ENCODE measurements at places on chromosomes 5 and 9.
A peak's percentile ranks its signal among the peaks of the same experiment; 100 is the strongest.

DNA sequence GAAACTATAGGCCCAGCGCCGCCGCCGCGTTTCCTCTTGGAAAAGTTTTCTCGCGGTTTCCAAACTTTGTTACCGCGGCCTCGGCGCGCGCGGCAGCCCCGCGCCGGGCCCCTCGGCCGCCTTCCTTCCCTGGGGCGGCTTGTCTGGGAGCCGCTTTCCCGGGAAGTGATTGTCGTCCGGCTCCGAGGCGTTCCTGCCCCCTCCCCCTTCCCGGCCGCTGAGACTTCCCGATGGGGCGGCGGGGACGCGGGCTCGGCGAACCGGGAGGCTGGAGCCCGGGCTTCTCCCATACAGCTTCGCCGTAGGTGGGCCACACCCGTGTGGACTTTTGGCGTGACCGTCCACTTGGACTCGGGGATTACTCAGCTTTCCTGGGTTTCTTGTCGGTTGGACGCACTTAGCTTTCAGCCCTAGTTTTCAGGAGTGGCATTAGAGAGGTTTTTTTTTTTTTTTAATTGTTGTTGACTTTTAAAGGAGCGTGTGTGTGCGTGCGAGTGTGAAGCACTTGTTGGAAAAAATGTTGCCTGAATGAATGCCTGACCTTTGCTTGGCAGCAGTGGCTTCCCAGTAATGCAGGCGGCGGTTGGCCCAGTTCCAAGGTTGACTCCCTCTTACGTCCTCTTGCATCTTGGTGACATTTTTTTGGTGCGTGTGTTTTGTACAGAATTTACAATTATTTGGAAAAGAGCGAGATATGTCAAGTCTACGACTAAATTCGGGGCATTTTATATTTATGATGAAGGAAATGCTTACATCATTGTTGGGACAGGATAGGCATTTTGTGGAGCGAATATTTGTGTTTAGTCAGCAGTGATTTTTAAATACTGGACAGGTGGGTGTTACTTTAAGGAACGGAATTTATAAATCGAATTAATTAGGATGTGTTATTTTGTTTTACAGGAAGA is 821 bp downstream of the CTNNA1 start:
- H3K27ac ChIP-seq, result peak overlapping the region; percentile 100
- H3K4me1 ChIP-seq, result no peaks in the 10 kb centered on the region
- peak overlapping the region; percentile 68 for H3K4me3 ChIP-seq
- peak; percentile 94 for DNase-seq
- H3K36me3 ChIP-seq, result peaks cover 5% of the 10 kb centered on the region
- no peaks in the 10 kb centered on the region for H3K27me3 ChIP-seq

- peak within 1 kb of the TSS; percentile 65 for H3K27ac ChIP-seq
- H3K4me1 ChIP-seq, result peaks cover 10% of the 10 kb centered on the region
- no peak for DNase-seq
- no peaks in the 10 kb centered on the region for H3K27me3 ChIP-seq
Measured at GRCh38 chr9:137222190-137223077, at the start of gene RNF208. Gene RNF208 (minus strand): TSS chr9:137222240. CDS start chr9:137221212, 1,028 bp downstream.

- H3K36me3 ChIP-seq, result no peaks in the 10 kb centered on the region
- H3K27ac ChIP-seq, result peak overlapping the region; percentile 79
- peaks cover 39% of the 10 kb centered on the region for H3K4me1 ChIP-seq
- H3K4me3 ChIP-seq, result peak overlapping the region; percentile 4
- no peak for DNase-seq
Measured at GRCh38 chr5:14208071-14209021, 65.2 kb downstream of the TRIO start.

DNA sequence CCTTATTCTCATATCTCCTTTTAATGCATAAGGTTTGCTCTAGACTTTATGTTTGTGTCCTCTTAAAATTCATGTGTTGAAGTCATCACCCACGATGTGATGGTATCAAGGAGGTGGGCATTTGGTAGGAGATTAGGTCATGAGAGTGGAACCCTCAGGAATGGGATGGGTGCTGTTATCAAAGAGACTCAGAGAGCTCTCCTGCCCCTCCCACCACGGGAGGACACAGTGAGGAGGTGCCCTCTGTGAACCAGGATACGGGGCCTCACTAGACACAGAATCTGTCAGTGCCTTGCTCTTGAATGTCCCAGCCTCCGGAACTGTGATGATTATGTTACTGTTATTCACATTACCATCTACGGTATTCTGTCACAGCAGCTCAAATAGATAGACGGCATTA is 359.0 kb downstream of the IRX1 start:
- H3K36me3 ChIP-seq, result no peaks in the 10 kb centered on the region
- DNase-seq, result no peak
- no peak overlapping the region for H3K4me3 ChIP-seq
- H3K27me3 ChIP-seq, result no peaks in the 10 kb centered on the region

DNA sequence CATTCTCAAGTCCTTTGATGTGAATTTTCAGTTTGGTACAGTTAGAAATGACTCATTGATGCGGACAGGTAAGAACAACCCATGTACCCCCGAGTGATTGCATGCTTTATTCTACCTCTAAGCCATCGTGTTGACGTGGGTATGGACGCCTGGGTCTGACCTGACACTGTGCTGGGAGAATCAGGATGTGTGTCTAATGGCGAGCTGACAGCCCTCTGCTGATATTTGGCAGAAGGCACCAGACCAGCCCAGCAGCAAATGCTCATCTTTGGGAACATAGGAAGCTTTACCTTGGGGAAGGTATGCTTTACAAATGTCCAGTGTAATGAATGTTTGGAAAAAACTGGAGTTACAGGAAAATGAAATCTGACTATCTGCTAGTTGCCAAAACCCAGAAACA is 20.1 kb downstream of the SLC46A2 start:
- no peaks in the 10 kb centered on the region for H3K27me3 ChIP-seq
- no peak overlapping the region for H3K4me3 ChIP-seq
- H3K4me1 ChIP-seq, result no peaks in the 10 kb centered on the region
- no peaks in the 10 kb centered on the region for H3K36me3 ChIP-seq

DNA sequence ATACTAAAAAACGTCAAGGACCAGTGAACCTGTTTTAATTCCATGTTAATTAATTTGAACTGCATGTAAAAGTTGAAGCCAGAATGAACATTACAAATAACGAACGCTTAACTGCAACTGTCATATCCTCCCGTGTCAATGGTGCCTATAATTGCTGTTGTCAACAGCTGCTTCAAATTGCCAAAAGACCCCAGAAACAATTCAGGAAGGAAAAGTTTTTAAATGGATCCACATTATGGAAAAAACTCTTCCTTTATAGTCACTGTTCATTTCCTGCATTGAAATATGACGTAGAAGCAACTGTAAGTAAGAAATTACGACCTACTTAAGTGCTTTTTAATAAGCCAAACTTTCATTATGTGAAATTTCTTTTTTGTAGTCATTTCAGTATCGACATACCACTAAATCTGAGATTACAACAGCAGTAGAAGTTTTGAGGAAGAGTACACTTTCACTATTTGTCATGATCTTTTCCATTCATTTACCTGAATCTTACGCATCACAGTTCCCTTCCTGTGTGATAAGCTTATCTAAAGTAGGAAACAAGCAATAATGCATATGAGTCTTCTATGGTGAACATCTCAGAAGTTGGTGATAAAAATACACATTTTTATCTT is 37.8 kb downstream of the MEF2C start:
- DNase-seq, result no peak
- H3K4me3 ChIP-seq, result no peak overlapping the region
- no peaks in the 10 kb centered on the region for H3K4me1 ChIP-seq
- H3K27ac ChIP-seq, result no peak overlapping the region

GRCh38 chr9:132267660-132268059 is 87.1 kb downstream of the SETX start:
- H3K4me1 ChIP-seq, result no peaks in the 10 kb centered on the region
- no peak for DNase-seq
- H3K36me3 ChIP-seq, result peaks cover 66% of the 10 kb centered on the region
- no peak overlapping the region for H3K4me3 ChIP-seq
- no peaks in the 10 kb centered on the region for H3K27me3 ChIP-seq
- no peak overlapping the region for H3K27ac ChIP-seq

- H3K36me3 ChIP-seq, result no peaks in the 10 kb centered on the region
- no peak overlapping the region for H3K4me3 ChIP-seq
- H3K4me1 ChIP-seq, result no peaks in the 10 kb centered on the region
- H3K27me3 ChIP-seq, result no peaks in the 10 kb centered on the region
- no peak overlapping the region for H3K27ac ChIP-seq
- no peak for DNase-seq
Measured at GRCh38 chr5:76332102-76332501, 71.0 kb upstream of the IQGAP2 start.

- no peaks in the 10 kb centered on the region for H3K4me1 ChIP-seq
- no peak overlapping the region for H3K4me3 ChIP-seq
- DNase-seq, result no peak
- H3K27ac ChIP-seq, result no peak overlapping the region
Measured at GRCh38 chr9:27548055-27548741, 18.6 kb upstream of the MOB3B start.

DNA sequence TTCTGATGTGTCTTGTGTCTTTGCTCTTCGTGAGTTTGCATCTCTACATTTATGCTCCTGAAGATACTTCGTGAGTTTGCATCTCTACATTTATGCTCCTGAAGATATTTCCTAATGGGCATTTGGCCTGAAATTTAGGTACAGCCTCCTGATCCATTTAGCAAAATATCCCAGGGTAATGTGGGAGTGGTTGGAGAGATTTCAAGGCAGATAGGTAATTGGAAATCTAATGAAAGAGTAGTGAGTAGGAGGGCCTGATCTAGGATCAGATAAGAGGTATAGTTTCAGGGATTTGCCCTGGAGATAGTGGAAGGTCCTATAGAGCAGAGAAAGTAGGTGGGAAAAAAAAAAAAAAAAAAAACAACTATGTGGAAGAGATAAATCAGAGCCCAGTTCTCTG is 14.6 kb upstream of the SNX2 start:
- H3K36me3 ChIP-seq, result no peaks in the 10 kb centered on the region
- DNase-seq, result no peak
- no peaks in the 10 kb centered on the region for H3K4me1 ChIP-seq
- H3K27ac ChIP-seq, result no peak overlapping the region
- no peak overlapping the region for H3K4me3 ChIP-seq
- no peaks in the 10 kb centered on the region for H3K27me3 ChIP-seq

DNA sequence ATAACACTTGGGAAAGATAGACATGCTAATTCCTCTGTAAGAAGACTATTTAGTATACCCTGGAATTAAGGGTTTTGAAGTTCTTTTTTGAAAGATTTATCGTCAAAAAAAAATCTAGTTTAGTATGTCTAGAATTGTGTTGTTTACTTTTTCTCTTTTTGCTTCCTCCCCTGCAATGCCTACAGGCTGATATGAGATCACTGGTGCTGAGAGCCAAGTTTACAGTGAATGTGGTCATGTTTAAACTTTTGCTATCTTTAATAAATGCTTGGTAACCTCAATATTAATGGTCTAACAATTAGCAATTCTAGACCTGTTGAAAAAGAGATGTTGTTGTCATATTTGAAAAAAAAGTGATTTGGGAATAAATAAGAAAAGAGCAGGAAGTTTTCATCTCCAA is 86.1 kb downstream of the CWC27 start:
- H3K27me3 ChIP-seq, result no peaks in the 10 kb centered on the region
- no peaks in the 10 kb centered on the region for H3K36me3 ChIP-seq
- H3K4me3 ChIP-seq, result no peak overlapping the region
- H3K4me1 ChIP-seq, result no peaks in the 10 kb centered on the region
- no peak overlapping the region for H3K27ac ChIP-seq

DNA sequence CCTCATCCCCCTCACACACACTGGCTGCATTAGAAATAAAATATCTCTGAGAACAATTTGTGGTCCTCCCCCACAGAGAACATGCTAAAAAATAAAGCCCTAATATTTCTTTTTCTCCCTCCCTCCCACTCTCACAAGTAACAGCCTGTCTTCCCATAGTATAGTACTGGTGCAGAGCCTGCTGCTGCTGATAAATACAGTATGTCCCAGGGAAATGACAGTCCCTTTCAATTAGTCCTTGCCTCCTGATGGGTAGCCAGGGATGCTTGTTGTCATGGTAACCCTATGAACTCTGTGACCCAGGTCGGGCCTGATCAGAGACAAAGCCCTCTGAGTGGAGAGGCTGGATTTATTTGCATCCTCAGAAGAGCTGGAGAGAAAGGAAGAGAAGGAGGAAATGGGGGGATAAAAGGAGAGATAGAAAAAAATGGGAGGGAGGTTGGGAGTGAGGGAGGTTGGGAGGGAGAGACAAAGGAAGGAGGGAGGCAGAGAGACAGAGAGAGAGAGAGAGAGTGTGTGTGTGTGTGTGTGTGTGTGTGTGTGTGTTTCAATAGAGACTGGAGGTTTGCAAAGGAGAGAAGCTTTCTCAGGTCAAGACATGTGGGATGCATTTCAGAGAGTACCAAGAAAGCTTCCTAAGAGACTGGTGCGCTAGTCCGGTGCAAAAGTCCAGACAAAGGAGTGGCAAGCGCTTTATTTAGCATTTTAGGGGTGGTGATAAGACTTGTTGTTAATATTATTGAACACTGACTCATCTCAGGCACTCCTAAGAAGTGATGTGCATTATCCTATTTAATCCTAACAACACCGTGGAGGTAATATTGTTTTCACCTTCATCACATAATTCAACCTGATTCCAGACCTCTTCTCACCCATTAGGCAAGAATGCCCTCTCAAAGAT is 260.8 kb downstream of the FAM114A2 start:
- H3K4me1 ChIP-seq, result no peaks in the 10 kb centered on the region
- no peak overlapping the region for H3K27ac ChIP-seq
- no peaks in the 10 kb centered on the region for H3K27me3 ChIP-seq
- H3K36me3 ChIP-seq, result no peaks in the 10 kb centered on the region

- H3K27ac ChIP-seq, result no peak overlapping the region
- no peaks in the 10 kb centered on the region for H3K27me3 ChIP-seq
- H3K36me3 ChIP-seq, result no peaks in the 10 kb centered on the region
- DNase-seq, result no peak
- no peak overlapping the region for H3K4me3 ChIP-seq
Measured at GRCh38 chr9:17294822-17295624, 160.2 kb downstream of the CNTLN start.

GRCh38 chr5:55304584-55304983 is 2.9 kb downstream of the DHX29 start:
- H3K4me1 ChIP-seq, result peaks cover 44% of the 10 kb centered on the region
- no peaks in the 10 kb centered on the region for H3K27me3 ChIP-seq
- no peak overlapping the region for H3K4me3 ChIP-seq
- no peak overlapping the region for H3K27ac ChIP-seq

GRCh38 chr5:151454889-151455288 is 7.5 kb downstream of the SLC36A1 start:
- DNase-seq, result no peak
- no peak overlapping the region for H3K4me3 ChIP-seq
- H3K4me1 ChIP-seq, result no peaks in the 10 kb centered on the region
- no peak overlapping the region for H3K27ac ChIP-seq
- H3K36me3 ChIP-seq, result no peaks in the 10 kb centered on the region

- H3K27me3 ChIP-seq, result no peaks in the 10 kb centered on the region
- no peaks in the 10 kb centered on the region for H3K4me1 ChIP-seq
- no peak overlapping the region for H3K4me3 ChIP-seq
Measured at GRCh38 chr5:1543398-1544293, 19.9 kb upstream of the LPCAT1 start.

GRCh38 chr5:83400241-83400640 is 71.3 kb upstream of the VCAN start:
- no peak overlapping the region for H3K27ac ChIP-seq
- H3K36me3 ChIP-seq, result no peaks in the 10 kb centered on the region
- no peaks in the 10 kb centered on the region for H3K27me3 ChIP-seq
- no peak for DNase-seq
